ENCODE measurements at places on chromosomes 7 and 10.

GRCh38 chr10:80283119-80283518, 6.3 kb downstream of the MAT1A start:
- no peak for DNase-seq

DNA sequence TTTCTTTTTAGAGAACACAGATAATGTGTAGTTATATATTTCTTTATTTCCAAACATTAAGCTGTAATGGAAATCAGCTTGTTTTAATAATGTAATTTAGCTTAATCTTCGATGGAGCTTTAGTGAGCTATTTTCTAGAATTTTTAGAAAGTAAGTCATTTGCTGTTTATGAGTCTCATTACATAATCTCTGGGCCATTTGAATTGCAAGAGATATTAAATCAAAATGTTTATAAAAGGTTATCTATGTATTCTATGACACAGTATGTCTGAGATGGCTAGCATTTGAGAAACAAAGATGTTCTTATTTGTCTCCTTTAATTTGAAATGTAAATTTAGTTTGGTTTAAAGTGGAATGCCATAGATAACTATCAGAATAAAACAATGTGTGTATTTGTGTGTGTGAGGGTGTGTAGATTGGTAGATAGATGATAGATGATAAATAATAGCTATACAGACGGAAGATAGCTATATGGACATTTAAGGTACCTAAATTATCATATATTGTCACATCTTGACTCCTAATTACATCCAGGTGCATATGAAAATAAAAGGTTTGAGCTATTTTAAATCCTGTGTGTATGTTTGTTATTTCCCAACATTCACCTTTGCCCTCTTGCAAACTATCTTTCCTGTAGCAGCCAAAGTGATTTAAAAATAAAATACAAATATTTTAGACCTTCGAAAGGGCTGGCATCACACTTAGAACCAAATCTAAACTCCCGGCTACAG, 478.0 kb upstream of the KLF6 start:
- DNase-seq, result no peak

- no peak for DNase-seq
These were observed 19.4 kb upstream of the ATAD1 start for GRCh38 chr10:87837445-87837844.

- DNase-seq, result no peak
These were observed 221.3 kb downstream of the MAD1L1 start for GRCh38 chr7:2011266-2012043.

DNA sequence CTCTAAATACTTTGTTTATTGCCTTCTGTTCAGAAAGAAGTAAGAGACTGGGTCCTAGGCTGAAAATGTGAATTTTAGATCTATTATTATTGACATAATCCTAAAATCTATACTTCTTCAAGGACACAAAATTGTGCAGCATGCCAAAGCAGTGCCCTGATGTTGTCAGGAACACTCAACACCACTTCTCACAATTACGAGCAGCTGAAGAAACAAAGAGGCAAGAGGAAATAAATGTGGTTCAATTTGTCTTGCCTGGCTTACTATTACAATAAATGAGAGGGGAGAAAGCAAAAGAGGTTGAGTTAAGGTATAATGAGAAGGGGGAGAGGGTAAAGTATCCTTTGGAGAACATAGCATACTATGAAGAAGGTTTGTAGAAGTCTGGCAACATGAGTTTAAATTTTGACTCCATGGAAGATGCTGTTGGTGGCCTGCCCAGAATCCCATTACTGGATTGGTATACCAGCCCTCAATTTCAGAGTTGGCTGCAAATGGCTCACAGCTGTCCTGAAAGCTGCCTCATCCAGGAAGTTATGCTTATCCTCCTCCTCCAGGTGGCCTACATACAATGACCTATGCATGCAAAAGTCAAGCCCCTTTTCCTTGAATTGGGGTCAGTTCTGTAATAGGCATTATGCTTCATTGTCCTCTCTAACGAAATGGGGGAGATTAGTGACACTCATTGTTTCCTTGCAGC, 274.6 kb upstream of the SMIM30 start:
- DNase-seq, result no peak
